ENCODE measurements at places on chromosomes 4 and X. TPM values are rescaled to one million over a fixed set of nuclear protein-coding genes. Genes with fewer than 3 reads are reported as not detected.

NHS gene
- total RNA-seq, result not detected

- no peaks in the 10 kb centered on the region for H3K36me3 ChIP-seq
- H3K4me1 ChIP-seq, result no peaks in the 10 kb centered on the region
- no peak overlapping the region for H3K27ac ChIP-seq
- no peak for DNase-seq
- H3K27me3 ChIP-seq, result no peaks in the 10 kb centered on the region
- H3K4me3 ChIP-seq, result no peak overlapping the region
Observed at GRCh38 chr4:131547506-131547981, 1601.5 kb upstream of the PCDH10 start.

DNA sequence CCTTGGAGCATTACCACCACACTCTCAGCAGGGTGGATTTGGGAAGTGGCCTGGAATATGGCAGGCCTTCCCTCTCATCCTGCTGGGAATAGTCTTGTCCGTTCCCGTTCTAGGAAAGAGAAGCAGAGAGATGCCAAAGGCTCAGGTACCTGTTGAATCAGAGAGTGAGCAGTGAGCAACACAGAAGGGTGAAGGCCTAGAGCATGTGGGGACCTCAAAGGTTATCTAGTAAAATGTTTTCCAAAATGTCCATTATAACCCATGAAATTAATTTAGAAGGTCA is 30.8 kb downstream of the SLC16A2 start:
- H3K4me3 ChIP-seq, result no peak overlapping the region
- DNase-seq, result no peak
- no peaks in the 10 kb centered on the region for H3K4me1 ChIP-seq

JADE3 gene
- 23.4 TPM for total RNA-seq

RXFP1 gene
- total RNA-seq, result not detected

NAT8L gene
- 0.34 TPM for total RNA-seq

DNA sequence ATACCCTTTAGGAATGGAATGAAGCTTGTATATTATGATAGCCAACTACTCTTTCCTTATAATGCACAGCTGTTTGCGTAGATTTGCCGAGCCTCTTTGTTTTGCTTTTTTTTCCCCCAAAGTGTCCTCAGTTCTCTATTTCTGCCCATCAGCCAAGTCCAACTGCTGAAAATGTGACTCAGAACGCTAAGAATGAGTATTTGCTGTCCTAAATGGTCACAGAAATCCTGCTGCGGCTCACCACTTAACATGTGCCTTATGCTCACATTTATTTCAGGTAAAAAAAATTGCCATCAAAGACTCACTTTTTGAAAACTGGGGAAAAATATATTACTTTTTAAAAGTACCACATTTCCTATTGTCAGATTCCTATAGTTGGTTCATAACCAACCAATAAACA is 36.9 kb downstream of the GABRA4 start:
- H3K4me1 ChIP-seq, result no peaks in the 10 kb centered on the region
- no peak overlapping the region for H3K4me3 ChIP-seq
- H3K27ac ChIP-seq, result no peak overlapping the region
- no peaks in the 10 kb centered on the region for H3K36me3 ChIP-seq
- no peaks in the 10 kb centered on the region for H3K27me3 ChIP-seq

- no peaks in the 10 kb centered on the region for H3K27me3 ChIP-seq
- no peaks in the 10 kb centered on the region for H3K36me3 ChIP-seq
- H3K4me1 ChIP-seq, result no peaks in the 10 kb centered on the region
- DNase-seq, result no peak
- H3K4me3 ChIP-seq, result no peak overlapping the region
Observed at GRCh38 chrX:78377186-78377585, 49.8 kb upstream of the CYSLTR1 start.

DNA sequence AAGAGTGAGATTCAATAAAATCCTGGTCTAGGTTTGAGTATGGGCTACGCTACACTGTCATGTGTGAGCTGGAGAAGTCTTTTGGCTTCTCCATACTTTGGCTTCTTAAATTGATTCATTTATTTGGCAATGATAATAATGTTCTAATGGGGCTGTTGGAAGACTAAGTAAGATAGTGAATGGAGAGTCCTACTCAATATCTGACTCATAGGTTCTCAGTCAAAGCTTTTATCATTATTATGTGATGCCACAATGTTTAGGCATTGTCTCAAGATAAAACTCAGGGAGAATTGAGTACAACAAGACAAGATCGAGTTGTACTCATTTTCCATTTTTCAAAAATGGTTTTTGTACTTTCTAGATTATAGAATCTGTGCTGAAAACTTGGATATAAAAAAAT is 92.5 kb upstream of the VEGFC start:
- no peaks in the 10 kb centered on the region for H3K27me3 ChIP-seq
- no peak for DNase-seq
- no peak overlapping the region for H3K27ac ChIP-seq
- no peak overlapping the region for H3K4me3 ChIP-seq
- no peaks in the 10 kb centered on the region for H3K4me1 ChIP-seq

RBM47 gene
- total RNA-seq, result 12.6 TPM

GLRA2 gene
- total RNA-seq, result not detected

SUPT20HL2 gene
- not detected for total RNA-seq

FGF13 gene
- total RNA-seq, result not detected

GRCh38 chrX:136747003-136747986 is 33.4 kb downstream of the ARHGEF6 start:
- H3K4me1 ChIP-seq, result peaks cover 60% of the 10 kb centered on the region
- DNase-seq, result peak; percentile 47
- peak overlapping the region; percentile 69 for H3K27ac ChIP-seq
- no peaks in the 10 kb centered on the region for H3K36me3 ChIP-seq

GRCh38 chr4:13047591-13047990 is 436.5 kb downstream of the RAB28 start:
- no peaks in the 10 kb centered on the region for H3K4me1 ChIP-seq
- no peak for DNase-seq
- H3K27me3 ChIP-seq, result no peaks in the 10 kb centered on the region
- no peaks in the 10 kb centered on the region for H3K36me3 ChIP-seq

- no peak overlapping the region for H3K27ac ChIP-seq
- H3K27me3 ChIP-seq, result no peaks in the 10 kb centered on the region
- H3K4me1 ChIP-seq, result peaks cover 9% of the 10 kb centered on the region
- DNase-seq, result no peak
- no peaks in the 10 kb centered on the region for H3K36me3 ChIP-seq
Observed at GRCh38 chr4:8032381-8032780, 92.7 kb upstream of the AFAP1 start.

GRCh38 chrX:151543706-151544105 is 19.8 kb upstream of the PASD1 start:
- no peaks in the 10 kb centered on the region for H3K4me1 ChIP-seq
- no peak overlapping the region for H3K27ac ChIP-seq
- DNase-seq, result no peak
- no peaks in the 10 kb centered on the region for H3K36me3 ChIP-seq

NSD2 gene
- 64.8 TPM for total RNA-seq

GRCh38 chrX:24117258-24117657 is 32.3 kb upstream of the ZFX start:
- no peaks in the 10 kb centered on the region for H3K36me3 ChIP-seq
- H3K4me3 ChIP-seq, result no peak overlapping the region
- no peak overlapping the region for H3K27ac ChIP-seq
- no peaks in the 10 kb centered on the region for H3K4me1 ChIP-seq
- no peak for DNase-seq
- H3K27me3 ChIP-seq, result no peaks in the 10 kb centered on the region

FHDC1 gene
- total RNA-seq, result 0.57 TPM

SHOX gene
- total RNA-seq, result not detected

GRCh38 chr4:149523039-149523438 is 292.6 kb downstream of the IQCM start:
- H3K27ac ChIP-seq, result no peak overlapping the region
- H3K4me3 ChIP-seq, result no peak overlapping the region
- H3K36me3 ChIP-seq, result no peaks in the 10 kb centered on the region
- no peaks in the 10 kb centered on the region for H3K27me3 ChIP-seq

AR gene
- total RNA-seq, result not detected
